ENCODE measurements at places on chromosomes 12 and 14.
A peak's percentile ranks its signal among the peaks of the same experiment; 100 is the strongest.

DNA sequence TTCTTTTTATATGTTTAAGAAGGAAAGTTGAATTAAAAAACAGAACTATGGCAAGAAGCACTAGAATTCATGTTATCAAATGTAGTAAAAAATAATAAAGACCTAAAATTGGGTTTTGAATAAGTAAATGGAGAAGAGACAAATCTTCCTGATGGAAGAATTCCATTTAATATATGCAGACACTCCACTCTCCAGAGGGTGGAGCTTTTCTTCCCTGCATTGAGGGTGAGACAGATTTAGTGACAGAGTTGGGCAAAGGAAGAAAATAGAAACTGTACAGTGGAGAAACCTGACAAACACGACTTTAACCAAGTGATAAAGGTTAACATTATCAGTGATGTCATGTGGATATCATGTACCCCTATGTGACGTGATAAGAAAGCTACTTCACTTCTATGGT, 217.6 kb downstream of the PRKD1 start:
- DNase-seq, result no peak

DNA sequence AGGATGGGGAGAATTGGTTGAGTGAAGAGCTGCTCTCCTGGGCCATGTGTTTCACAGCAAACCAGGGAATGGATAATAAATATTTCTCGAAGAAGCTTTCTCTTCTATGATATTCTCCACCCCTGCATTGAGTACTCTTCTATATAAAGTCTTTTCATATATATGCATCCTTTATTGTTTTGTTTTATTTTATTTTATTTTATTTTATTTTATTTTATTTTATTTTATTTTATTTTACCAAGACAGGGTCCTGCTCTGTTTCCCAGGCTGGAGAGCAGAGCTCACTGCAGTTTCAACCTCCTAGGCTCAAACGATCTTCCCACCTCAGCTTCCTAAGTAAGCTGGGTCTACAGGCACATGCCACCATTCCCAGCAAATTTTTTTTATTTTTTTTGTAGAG, 85.8 kb downstream of the SCN8A start:
- no peak for DNase-seq

- no peak for DNase-seq
These were observed 3.8 kb upstream of the TRHDE start for GRCh38 chr12:72268386-72268785.

DNA sequence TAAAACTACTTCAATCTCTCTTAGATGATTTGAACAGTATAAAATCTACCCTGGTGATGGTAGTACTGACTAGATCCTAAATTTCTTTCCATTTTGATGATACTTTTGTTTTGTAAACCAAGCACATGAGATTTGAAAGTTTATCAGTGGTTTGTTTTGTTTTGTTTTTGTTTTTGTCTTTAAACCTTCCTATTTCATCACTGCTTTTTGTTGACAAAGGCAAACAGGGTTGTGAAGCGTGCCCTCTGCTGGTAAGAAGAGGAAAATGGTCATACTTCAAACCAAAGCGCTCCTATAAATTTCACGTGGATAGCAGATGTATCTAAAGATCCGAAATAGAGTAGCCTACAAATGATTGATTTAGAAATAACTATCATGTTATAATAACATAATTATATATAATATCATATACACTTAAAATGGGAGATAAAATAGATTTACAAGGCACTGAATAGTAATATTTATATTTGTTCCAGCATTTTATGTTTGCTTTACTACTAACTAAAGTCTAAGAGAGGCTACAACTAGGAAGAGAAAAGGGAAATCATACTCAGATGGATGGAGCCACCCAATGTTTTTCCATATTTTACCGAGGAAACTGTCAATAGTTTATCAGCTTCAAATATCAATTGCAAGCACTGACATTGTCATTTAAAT, 254.0 kb upstream of the USP15 start:
- no peak for DNase-seq

DNA sequence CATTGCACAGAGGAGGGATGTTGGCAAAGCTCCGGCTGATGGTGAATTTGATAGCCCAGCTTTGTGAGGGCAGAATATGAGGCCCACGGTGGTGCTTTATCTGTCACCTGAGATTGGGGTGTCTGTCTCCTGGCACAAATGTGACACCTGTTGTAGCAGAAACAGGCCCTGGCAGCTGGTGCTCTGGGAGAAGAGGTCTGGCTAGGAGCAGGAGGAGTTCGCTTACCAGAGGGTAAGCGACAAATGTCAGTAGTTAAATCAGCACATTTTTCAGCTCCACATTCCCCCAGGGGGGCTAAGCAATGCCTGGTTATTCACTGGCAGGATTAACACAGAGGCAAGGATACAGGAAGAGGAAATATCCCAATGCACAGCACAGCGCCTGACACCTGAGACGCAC, 71.1 kb downstream of the B4GALNT3 start:
- no peak for DNase-seq

GRCh38 chr12:113059071-113059595, 2.6 kb downstream of the DTX1 start:
- peak; percentile 41 for DNase-seq

DNA sequence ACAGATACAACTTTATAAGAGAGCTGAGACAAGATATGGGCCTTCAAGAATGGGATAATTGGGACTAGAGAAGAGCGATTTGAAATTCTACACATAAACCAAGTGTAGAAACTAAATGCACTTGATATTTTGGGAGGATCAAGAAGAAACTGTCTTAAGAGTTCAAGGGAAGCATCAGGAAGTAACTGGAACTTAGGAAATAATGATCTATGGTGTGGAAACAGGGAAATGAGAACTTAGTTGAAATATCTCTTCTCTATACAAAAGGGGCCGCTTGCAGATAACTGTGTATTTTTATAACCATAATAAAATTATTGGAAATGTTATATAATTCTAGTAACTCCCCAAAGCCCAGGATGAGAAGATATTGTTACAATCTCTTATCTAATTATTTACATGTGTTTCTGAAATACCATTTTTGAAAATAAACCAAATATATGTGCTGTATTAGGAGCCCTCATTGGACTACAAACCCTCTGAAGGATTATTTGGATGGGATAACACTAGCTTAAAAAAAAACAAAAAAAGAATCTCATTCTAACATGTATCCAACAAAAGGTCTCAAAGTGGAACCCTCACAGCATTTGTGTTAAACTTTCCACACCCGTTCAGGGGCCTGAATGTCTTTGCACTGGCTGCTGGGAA, 84.7 kb upstream of the FLRT2 start:
- DNase-seq, result no peak

DNA sequence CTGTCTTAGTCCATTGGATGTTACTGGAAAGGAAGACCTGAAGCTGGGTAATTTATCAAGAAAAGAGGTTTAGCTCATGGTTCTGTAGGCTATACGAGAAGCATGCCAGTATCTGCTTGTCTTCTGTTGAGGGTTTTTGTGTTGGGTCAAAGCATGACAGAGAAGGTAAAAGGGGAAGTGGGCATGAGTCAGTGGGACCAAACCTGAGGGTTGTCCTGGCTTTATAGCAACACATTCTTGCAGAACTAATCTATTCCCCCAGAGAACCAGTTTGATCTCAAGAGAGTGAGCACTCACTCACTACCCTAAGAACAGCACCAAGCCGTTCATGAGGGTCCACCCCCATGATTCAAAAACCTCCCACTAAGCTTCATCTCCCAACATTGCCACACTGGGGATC, 19.0 kb upstream of the KRAS start:
- DNase-seq, result no peak

DNA sequence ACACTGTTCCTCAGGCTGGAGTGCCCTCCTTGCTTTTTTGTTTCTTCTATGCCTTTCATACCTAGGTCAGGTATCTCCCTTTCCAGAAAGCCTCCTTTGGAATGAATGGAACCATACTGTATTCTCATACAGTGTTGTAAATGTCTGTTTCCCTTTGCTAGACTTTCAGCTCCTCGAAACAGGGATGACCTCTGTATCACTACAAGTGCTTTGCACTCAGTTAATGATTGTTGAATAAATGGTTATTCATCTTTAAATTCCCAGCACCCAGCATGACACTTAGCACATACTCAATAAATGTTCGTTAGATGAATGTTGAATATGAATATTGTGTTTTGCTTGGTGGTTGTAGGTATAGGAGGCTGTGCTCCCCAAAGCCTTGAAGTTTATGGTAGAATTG, 5.9 kb upstream of the TULP3 start:
- no peak for DNase-seq

DNA sequence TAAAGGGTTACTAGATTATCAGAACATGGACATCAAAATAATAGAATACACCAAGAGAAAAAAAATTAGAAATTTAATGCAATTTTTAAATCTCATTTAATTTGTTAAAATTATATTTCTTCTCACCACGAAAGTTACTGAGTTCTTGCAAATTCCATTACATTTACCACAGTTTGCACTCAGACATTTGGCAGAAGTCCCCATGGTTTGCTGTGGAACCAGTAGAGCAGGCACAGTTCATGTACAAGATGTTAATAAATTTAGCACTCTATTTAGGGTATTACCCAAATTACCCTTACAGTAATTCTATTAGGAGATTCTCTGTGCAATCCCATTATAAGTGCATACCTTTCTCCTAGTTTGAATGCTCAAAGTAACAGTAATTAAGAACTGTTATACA, 9.7 kb downstream of the SCN8A start:
- DNase-seq, result no peak

DNA sequence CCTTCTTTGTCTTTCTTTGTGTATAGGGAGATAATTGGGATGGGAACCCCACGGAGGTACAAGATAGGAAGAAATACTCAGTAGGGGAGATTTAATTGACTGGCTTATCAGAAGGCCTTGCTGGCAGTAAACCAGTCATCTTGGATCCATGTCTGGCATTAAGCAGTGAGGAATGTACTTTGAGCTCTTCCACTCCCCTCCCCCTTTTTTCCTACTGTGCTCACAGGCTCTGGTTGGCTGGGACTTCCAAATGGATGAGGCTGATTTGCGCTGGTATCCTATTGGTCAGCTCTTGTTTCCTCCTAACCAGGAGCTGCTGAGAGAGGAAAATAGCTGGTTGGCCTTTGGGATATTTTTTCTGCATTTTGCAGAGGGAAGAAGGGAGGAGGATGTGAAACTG, 24.7 kb downstream of the NGDN start:
- DNase-seq, result no peak

- DNase-seq, result no peak
These were observed 10.3 kb downstream of the CCDC175 start for GRCh38 chr14:59566296-59566695.

GRCh38 chr14:58106446-58106845, 45.6 kb downstream of the ARMH4 start:
- no peak for DNase-seq

- no peak for DNase-seq
These were observed 1.8 kb downstream of the NOC4L start for GRCh38 chr12:132146098-132146497.

GRCh38 chr12:47124451-47124850, 44.7 kb upstream of the AMIGO2 start:
- no peak for DNase-seq

DNA sequence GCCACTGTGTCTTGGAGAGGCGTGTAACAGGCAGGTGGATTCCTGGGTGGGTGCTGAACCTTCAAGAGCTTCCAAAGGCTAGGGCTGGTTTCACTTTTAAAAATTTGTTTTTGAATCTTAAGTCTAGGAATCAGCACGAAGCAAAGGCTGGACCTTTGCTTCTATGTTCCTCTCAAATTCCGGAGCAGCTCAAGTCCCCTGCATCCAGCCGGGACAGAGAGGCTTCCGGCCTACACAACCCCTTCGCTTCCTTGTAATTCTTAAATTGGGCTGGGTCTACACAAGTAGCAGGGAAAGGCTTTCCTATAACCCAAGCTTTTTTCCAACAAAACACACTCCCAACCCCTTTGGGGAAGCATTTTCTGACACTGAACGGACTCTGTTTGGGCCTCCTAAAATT, 8.3 kb downstream of the HOXC12 start:
- DNase-seq, result no peak

DNA sequence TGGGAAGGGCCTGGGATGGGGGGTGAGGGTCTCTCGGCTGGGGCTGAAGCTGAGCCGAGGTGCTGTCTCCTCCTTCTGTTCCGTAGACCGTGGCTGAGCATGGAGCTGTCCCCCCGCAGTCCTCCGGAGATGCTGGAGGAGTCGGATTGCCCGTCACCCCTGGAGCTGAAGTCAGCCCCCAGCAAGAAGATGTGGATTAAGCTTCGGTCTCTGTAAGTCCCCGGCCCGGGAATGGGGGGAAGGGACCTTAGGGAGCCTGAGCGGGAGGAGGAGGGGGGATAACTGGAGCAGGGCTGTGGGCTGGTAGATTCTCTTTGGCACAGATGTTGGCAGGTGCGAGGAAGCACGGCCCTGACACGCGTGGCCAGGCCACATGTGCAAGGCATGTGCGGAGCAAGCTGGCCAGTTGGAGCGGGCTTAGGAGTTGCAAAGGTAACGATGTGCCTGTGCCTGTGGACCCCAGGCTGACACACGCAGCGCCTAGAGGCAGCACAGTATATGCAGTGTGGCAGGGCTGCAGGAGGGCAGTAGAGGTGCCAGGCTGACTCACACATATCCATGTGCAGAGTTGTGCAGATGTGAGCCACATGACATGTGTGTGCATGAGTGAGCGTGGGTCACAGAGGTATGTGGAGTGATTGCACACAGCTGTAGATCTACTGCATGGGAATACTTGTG, 512 bp downstream of the PDE1B start:
- peak; percentile 55 for DNase-seq

- peak; percentile 73 for DNase-seq
These were observed 167.6 kb downstream of the SLC41A2 start for GRCh38 chr12:104790296-104791125.

- DNase-seq, result no peak
These were observed 9.4 kb upstream of the GPR132 start for GRCh38 chr14:105074601-105075053.

GRCh38 chr14:71698673-71699072, 233.6 kb upstream of the RGS6 start:
- DNase-seq, result no peak

GRCh38 chr14:100703386-100704220, 23.1 kb upstream of the DLK1 start:
- DNase-seq, result no peak

- DNase-seq, result no peak
These were observed 831.1 kb downstream of the LRFN5 start for GRCh38 chr14:42437809-42438208.

- no peak for DNase-seq
These were observed 65.4 kb downstream of the GLT1D1 start for GRCh38 chr12:128918481-128919260.

DNA sequence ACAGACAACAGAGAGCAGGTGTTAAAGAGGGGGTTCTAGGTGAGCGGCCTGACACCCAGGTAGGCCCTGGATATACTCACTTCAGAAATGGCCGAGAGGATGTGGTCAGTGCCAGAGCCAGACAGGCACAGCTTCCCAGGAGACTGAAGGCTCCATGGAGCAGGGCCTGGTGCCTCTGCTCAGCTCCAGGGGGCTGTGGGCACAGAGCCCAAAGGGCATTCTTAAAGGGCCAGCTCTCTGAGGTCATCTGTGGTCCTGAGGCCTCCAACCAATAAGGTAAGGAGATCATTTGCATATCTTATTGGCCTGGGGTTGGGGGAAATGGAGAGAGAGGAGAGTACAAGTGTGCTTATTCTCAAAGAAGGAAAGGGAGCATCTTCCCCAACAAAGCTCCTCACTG, 9.7 kb upstream of the PCK2 start:
- no peak for DNase-seq

- no peak for DNase-seq
These were observed 64.8 kb downstream of the WSCD2 start for GRCh38 chr12:108193917-108194316.

- no peak for DNase-seq
These were observed 29.8 kb downstream of the BICD1 start for GRCh38 chr12:32136404-32136803.

- no peak for DNase-seq
These were observed 64.4 kb downstream of the SERPINA3 start for GRCh38 chr14:94676495-94677185.

GRCh38 chr12:12159988-12160387, 89.2 kb downstream of the BCL2L14 start:
- DNase-seq, result no peak

All from activated T-cell treated with anti-CD3 and anti-CD28 coated beads, Interleukin-2, amount 50 U/mL, for 48 hours (primary cell).